Occipital lobe (tissue), 3 donors: ENCODE measurements at places on chromosomes 4 and X.

- no peak for DNase-seq
Measured at GRCh38 chrX:8683687-8684086, 48.2 kb downstream of the ANOS1 start.

- no peak for DNase-seq
Measured at GRCh38 chr4:48343035-48343434, 1.7 kb downstream of the SLAIN2 start.

DNA sequence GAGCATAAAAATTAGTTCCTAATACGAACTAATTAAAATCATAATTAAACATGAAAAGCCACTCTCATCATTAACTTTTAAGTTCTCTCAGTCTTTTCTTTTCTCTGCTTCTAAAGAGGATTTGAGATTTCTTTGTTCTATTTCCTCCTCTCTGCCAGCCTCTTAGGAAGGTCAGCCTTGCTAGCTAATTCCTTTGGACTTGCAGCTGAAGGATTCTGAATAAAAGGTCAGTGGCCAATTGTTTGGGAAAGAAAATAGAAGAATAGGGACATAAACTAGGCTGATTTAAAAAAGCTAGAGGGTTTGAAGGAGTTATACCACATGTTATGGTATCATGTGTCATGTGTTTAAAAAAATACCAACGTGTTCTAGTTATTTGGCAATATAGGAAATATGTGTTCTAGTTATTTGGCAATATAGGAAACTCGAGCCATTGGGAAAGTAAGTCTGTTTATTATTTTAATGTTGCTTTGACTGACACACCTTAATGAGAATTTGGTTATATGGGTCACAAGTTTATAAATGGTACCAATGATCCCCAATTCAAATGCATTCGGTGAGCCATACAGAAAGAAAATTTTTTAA, 1668.7 kb upstream of the PCDH7 start:
- no peak for DNase-seq

DNA sequence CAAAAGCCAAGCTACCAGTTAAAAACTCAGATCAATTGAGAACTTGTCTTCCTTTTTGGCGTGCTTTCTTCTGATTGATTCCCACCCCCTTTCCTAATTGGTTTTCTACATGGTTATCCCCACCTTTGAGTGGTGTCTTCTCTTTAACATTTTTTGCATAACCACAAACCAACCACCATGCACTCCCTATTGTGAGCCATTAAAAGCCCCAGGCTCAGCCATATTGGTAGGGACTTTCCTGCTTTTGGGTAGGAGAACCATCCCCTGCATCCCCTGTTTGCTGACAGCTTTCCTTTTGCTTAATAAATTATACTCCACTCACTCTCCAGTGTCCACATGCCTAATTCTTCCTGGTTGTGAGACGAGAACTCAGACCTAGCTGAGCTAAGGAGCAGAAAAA, 1651.4 kb upstream of the IGFBP7 start:
- no peak for DNase-seq

GRCh38 chr4:4845027-4845426, 14.4 kb upstream of the MSX1 start:
- no peak for DNase-seq

GRCh38 chrX:111168314-111168713, 72.3 kb downstream of the PAK3 start:
- no peak for DNase-seq

GRCh38 chrX:31070057-31070468, 1.8 kb downstream of the FTHL17 start:
- no peak for DNase-seq

GRCh38 chrX:38052096-38052495, 45.7 kb downstream of the SYTL5 start:
- DNase-seq: no peak

GRCh38 chrX:10495677-10496076, 124.7 kb downstream of the MID1 start:
- DNase-seq: no peak

DNA sequence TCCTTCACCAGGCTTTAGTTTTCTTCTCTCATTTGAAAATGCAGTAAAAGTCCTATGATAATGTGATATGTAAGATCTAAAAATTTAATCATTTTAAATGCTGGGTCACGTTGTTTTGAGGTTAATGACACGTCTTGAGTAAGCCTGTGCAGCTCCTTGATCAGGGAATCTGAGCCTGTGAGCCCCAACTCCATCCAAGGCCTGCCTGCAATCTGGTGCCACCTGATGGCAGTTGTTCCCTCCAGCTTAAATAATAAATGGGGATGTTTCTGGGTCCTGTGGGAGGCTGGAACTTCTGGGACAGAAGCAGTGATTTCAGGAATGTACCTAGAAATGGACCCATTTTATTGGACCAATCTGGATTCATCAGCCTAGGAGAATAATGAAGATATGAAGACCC, 455.4 kb upstream of the ADGRL3 start:
- no peak for DNase-seq

DNA sequence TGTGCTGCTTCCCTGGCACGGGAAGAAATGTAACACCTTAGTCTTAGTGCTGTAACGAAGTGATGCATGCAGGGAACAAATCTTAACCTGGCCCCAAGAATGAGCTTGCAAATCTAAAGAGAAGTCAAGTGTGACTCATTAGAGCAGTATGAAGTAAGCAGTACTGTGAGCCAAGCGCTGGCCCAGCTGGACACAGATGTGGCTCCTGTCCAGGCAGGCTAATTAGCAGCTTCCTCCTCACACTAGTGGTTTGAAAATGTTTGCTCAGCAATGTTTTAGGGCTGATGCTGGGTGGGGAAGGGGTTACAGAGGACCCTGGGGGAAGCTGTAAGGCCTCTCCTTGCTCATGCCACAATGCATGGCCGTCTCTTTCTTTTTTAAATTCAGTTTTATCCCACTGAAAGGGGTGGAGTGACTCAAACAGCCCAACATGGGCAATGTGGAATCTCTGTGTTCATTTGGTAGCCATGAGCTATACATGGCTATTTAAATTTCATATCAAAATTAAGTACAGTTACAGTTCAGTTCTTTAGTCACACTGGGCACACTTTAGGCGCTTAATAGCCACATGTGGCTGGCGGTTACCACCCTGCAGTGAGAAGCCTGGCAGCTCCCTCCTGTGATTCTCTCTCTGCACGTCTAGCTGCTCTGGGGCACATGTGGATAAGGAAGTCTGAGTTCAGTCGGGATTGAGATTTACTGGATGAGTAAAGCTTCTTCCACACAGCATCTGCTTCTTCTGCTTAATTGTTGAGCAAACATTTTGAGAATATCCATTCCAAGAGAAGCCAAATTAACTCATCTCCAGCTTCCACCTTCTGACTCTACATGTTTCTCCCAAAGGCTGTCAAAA, 48.8 kb downstream of the MAP7D2 start:
- DNase-seq: peak; percentile 1

- DNase-seq: no peak
Measured at GRCh38 chr4:92333016-92333415, 29.2 kb downstream of the GRID2 start.

- no peak for DNase-seq
Measured at GRCh38 chr4:77047037-77047436, 28.8 kb downstream of the CCNI start.

DNA sequence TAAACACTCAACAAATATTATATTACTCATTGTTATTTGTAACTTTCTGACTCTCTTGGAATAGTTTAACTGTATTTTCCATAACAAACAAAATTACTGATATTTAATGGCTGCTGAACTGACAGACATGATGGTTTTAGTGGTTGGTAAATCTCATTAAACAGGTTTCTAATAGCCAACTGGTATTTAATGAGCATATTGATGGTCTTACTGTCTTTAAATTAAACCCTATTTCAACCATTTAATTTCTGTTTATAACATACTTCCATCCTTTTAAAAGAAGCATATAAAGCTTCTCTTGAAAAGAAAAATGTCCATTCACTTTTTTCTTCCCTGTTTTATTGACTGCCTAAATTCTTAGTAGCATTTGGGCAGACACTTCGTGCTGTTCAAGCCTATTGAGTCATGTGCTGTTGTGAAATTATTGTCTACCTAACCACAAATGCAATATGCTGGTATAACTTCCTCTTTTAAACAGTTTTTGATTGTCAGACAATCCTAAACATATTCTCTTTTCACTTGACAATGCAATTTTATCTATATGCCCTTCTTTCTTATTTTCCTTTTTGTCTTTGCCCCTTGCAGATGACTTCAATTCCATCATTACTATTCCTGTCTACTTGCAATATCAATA, 163.9 kb upstream of the SLC7A11 start:
- no peak for DNase-seq

DNA sequence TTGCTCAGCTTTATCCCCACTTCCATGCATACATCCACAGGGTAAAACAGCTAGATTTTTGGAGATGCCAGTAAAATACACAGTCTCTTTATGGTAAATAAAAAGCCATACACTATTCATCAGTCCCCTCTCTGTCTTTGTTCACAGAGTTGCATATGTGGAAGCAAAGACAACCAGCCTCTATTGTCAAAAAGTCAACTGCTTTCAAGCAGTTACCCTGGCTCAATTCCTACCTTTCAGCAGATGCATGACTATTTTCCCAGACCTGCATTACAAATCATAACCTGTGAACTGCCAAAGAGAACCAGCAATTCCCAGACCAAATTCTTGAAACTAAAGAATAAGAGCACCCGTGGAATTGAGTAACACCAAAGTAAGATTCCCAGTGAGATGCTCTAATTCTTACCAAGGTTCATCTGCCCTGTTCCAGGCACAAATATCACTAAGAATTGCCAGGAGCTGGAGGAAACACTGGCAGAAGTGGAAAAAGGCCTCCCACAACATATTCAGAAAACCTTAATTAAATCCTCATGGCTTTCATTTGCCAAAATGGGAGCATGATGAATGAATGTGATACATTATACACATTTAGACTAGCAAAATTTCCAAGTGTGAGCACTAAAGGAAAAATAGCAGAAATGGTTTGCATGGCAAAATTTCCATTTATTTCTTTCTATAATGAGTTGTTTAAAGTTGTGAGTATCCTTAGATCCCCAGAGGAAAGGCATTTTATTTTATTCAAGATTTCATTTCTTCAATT, 391.2 kb upstream of the ADGRL3 start:
- no peak for DNase-seq

DNA sequence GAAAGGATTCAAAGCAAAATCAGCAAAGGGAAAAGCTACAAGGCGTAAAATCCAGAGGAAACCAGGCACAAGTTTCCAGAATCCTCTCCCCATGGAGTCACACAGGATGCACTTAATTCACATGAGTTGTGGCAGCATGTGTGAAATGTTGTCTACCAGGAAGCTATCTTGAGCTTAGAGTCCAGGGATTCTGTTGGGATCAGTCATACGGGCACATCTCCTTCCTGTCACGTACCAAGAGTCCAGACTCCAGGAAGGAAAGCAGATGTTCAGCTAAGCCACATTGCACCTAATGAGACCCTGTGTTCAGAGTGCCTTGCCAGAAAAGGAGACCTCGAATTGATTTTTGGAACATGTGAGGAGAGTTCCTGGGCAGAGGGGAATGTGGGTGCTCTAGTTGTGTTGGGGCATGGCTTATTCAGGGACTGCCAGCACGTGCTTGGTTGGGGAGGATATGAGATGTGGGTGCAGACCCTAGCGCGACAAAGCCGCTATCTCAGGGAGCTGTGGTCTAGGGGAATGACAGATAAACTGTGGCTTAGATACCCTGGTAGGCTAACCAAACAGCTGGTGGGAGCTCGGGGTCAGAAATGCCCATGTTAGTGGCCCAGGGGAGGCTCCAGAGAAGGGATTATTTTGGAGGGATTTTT, 70.0 kb downstream of the EVC start:
- DNase-seq: no peak

DNA sequence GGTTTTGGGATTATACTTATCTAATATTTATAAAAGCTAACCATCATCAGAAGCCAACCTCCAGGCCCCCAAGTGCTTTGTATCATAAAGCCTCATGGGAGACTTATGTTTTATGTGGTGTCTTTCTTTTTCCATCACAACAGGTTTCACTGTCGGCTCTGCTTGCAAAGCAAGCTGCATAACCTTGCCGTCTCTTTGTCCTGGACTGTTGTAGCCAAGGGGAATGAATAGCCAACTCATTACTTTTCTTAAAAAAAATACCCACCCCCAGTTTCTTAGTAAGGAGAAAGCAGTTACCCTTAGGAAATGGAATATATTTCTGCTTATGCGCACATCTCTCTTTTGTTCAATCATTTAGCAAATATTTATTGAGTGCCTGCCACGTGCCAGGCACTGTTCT, 40.7 kb downstream of the FAM184B start:
- no peak for DNase-seq
